ENCODE measurements at places on chromosomes 5 and 9.

DNA sequence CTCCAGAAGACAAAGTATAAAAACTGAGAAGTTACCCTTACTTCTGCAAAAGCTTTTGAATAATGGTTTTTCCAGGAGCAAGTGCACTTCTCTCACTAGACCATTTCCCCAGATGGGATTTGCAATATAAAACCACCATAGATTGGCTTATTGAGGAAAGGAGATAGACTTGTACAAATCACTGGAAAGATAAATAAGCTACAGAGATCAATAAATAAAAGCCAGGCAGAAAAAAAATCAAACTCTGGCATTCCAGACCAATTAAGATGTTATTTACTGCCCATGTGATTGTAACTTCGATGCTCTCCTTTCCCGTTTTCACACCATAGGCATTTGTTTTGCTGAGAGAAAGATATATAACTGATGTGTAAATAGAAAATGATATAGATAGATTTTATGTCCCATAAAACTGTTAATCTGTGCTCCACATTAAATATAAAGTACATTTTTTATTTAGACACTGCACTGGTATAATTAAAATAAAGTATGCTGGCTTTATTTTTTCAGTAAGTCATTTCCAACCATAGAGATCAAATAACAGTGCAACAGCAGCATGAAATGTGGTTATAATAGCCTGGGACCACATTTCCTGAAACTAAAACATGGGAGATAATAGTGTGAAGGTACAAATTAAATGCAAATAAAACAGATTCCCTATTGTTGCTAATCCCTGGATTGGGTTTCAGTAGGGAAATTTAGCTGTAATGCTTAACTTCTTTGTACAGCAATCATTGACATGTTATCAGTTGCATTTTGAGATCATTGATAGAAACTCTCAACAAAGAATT is 177.7 kb downstream of the NR2F1-AS1 start:
- no peak for DNase-seq

- no peak for DNase-seq
Observed at GRCh38 chr9:135332979-135333748, 146.4 kb upstream of the PPP1R26 start.

- DNase-seq: no peak
Observed at GRCh38 chr5:132420706-132421272, 51.3 kb downstream of the SLC22A5 start.

GRCh38 chr5:96017951-96018350 is 56.3 kb upstream of the ELL2 start:
- no peak for DNase-seq

DNA sequence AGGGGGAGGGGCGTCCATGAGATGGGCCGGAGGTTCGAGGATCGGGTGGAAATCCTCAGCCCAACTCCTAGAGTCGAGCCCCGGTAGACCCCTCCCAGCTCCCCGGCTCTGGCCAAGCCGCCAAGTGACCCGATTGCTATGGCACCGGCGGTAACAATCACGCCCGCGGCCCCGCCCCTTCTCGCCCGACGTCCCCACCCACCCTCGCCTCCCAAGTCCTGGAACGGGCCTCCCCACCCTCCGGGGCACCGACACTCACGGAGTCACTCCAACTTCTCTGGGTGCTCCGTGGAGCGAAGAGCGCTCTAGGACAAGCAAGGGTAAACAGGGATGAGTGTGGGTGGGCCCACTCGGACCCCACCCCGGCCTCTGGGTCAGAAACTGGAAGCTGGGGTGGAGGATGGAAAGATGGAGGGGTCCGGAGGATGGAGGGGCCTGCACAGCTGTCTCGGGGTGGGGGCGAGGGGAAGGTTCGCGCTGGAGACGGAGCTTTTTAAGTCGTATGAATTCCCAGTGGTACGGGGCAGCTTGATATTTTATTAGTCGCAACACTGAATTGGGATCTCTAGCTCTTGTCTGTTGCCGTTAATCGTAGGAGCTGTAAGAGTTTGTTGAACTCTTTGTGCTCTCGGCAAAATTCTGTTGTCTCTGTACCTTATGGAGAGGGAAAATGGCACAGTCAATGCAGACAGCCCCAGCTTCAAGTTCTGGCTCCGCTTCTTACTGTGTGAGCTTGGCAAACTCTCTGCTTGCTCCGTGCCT is at the start of gene SPACA9:
TSS of gene SPACA9 (plus strand) at position 204 of the 762 bp plus-strand sequence. CDS start 5,050 bp downstream, outside the sequence.
- DNase-seq: no peak

- DNase-seq: no peak
Observed at GRCh38 chr5:11903614-11904264, 507 bp downstream of the CTNND2 start.

DNA sequence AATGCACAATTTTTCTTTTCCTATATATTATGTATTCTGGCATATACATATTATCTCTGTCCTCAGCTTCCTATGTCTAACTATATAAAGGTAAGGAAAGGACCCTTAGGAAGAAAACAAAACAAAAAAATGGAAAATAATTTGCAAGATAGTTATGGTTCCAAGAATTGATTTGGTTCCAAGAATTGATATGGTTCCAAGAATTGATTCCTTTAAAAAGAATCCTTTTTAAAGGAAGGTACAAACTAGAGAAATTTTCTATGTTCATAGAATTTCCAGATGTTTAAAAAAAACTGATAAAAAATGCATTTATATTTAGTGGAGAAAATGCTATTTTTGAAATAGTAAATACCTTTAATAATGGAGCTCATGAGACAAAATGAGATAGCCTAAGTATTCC is 12.1 kb downstream of the LYRM7 start:
- DNase-seq: no peak

- no peak for DNase-seq
Observed at GRCh38 chr9:77820293-77820954, 172.3 kb upstream of the GNA14 start.

DNA sequence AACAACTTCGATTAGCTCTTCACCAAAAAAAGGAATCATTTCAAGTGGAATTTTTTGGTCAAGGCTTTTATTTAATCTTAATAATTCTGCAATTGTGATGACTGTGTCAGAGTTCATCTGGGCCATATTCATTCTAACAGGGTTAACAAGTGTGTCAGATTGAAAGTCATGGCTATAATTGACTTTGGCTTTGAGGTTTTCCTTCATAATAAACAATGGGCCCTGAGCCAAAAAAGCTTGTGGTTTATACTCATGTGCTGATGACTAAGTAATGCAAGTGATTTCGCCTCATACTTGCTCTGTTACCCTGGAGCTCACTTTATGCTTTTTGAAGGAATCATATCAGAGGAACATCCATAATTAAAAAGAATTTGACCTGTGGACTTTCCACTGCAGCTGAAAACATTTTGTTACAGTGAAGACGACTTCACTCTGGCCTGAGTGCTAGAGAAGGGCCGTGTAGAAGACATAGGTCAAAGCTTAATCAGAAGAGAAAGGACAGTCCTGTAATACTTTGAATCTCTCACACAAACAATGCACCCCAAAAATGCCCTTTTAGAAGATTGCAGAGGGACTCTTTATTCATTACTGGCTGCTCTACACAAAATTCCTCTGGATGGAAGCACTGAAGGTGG is 101.7 kb downstream of the GDNF start:
- DNase-seq: no peak

GRCh38 chr9:11204521-11204920 is 591.7 kb upstream of the PTPRD start:
- DNase-seq: no peak

- DNase-seq: no peak
Observed at GRCh38 chr5:131983244-131983771, 28.1 kb downstream of the ACSL6 start.

DNA sequence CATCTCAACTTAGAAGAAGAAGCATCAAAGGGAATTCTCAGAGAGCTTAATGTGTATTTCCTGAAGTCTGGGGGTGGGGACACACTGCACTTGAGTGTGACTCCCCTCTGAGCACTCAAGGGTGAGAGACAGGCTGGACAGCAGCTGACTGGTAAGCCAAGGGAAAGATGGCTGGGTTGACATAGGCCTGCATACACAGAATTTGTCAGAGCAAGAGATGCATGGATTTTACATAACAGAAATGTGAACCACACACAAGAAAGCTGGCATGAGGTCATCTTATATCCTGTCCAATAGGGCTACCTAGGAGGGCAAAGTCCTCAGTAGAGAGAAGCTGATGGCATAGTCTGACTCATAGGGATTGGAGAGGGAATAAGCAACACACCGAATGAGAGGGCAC is 114.3 kb upstream of the EPB41L4A start:
- DNase-seq: no peak

- no peak for DNase-seq
Observed at GRCh38 chr5:124713595-124713994, 32.8 kb downstream of the ZNF608 start.
